ENCODE measurements at places on chromosomes 7 and 10.
A peak's percentile ranks its signal among the peaks of the same experiment; 100 is the strongest.

- DNase-seq, result no peak
Measured at GRCh38 chr7:27955596-27955995, 215.6 kb downstream of the TAX1BP1 start.

- peak; percentile 35 for DNase-seq
Measured at GRCh38 chr10:124624895-124625294, 119.3 kb downstream of the FAM53B start.

DNA sequence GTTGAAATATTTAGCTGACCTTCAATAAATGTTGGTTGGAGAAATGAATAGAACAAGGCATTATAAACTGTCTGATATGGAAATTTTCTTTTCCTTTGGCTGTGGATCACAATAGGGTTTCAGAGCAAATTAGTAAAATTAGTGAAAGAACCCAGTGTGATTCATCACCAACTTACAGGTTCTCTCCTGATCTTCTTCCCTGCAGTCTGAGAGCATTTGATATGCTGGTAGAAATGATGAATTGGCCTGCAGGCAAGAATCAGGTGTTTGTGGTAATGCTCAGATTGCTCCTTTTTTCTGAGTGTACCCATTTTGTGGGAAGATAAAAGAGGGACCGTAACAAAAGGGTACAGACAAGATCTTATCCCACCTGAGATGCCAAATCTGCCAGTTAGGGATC is 51.9 kb downstream of the BTAF1 start:
- no peak for DNase-seq

DNA sequence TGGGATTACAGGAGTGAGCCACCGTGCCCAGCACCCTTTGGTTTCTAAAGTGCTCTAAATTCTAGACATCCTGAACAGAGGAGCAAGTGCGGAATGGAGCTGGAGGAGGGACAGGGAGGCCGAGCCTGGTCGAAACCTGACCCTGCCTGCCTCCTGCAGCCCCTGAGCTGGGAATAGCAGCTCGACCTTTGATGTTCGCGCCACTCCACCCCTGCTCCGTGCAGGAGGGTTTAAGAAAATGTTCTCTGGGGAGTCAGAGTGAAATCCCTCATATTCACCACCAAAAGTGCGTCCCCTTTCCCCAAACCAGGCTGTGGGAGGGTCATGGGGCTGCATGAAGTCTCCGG is 1.8 kb downstream of the PGAM2 start:
- no peak for DNase-seq

GRCh38 chr7:106009503-106010226 is 46.6 kb downstream of the CDHR3 start:
- peak; percentile 61 for DNase-seq

GRCh38 chr10:58807629-58808022 is 295.0 kb downstream of the BICC1 start:
- no peak for DNase-seq

- no peak for DNase-seq
Measured at GRCh38 chr10:44060221-44060620, 324.7 kb downstream of the CXCL12 start.

DNA sequence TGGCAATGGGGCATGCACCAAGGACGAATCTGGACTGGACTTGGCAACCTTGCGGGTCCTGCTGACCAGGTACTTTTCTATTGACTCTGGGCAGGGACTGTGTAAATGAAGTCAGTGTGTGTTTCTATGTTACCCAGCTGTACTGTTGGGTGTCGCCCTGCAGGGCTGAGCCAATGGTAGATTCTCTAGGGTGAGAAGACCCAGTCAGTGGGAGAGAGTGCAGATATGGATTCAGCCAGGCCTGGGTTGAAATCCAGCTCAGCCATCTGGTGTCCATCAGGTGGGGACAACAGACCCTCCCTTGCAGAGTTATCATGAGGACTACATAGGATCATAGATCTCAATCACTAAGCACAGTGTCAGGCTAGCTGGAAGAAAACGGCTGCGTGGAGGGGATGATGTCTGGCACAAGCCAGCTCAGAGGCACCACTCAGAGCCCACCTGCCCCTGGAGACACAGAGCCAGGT is 4.9 kb upstream of the PPIF start:
- no peak for DNase-seq

DNA sequence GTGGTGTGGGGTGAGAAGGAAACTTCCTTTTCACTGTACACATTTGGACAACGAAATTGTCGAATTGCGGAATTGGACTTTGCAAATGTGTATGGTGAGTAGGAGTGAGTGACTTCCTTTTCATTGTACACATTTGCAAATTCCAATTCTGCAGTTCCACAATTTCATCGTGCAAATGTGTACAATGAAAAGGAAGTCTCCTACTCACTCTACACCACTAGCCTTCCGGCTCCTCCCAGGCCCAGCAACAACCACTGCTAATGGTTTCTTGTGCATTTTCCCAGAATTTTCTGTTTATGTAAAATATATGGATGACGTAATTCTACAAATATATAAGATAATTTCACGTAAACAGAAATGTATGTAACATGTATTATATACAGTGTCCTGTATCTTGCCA is 118.5 kb downstream of the ARL4A start:
- DNase-seq, result no peak

DNA sequence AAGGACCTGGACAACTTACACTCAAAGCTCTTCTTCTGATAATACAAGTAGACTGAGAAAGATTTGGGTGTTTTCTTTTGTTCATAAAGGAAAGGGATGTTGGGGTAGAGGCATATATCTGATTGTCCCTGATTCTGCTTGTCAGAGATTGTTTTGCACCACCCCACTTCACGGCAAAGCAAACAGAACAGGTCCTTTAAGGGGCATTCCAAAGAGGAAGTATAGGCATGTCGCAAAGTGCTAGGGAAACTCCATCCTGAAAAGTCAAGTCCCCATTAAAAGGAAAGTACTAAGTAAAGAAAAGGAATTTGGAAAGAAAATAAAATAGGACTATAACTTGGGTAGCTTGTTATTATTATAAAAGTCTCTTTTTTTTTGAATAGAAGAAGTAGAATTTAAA is 233.0 kb downstream of the DNAJB9 start:
- DNase-seq, result no peak

DNA sequence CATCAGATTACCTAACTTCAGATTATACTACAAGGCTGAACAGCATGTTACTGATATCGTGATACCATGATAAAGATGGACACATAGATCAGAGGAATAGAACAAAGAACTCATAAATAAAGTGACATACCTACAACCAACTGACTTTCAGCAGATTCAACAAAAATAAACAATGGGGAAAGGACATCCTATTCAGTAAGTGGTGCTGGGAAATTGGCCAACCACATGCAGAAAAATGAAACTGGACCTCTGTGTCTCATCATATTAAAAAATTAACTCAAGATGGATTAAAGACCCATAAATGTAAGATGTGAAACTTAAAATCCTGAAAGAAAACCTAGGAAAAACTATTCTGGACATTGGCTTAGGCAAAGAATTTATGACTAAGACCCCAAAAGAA is 158.6 kb downstream of the ZEB1 start:
- no peak for DNase-seq

- no peak for DNase-seq
Measured at GRCh38 chr7:51321961-51322515, 5.4 kb upstream of the COBL start.

DNA sequence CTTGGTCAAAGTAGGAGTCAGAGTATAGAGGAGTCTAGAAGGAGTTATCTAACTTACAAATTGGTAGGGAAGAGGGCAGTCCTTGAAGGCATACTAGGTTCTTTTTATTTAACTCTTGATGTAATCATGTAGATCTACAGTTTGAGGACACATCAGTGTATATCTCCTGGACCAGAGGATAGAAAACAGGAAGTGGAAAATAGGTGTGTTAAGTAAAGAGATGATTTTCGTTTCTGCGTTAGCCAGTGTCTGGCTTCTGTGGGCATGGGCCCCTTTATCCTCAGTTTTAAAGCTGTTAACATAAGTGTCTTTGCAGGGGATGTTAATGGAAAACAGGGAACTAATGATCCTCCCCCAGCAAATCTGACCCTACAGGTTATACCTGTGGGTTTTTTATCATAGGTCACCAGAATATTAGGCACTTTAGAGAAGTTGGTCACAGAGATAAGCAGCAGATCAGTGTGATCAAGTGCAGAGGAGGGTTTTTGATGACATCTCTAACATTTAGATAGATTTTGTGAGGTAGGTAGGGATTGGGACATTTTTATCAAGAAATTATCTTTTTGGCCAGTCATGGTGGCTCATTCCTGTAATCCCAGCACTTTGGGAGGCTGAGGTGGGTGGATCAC is 58.6 kb upstream of the PRSS1 start:
- DNase-seq, result no peak

GRCh38 chr7:25186436-25186835 is 41.9 kb downstream of the NPVF start:
- no peak for DNase-seq

DNA sequence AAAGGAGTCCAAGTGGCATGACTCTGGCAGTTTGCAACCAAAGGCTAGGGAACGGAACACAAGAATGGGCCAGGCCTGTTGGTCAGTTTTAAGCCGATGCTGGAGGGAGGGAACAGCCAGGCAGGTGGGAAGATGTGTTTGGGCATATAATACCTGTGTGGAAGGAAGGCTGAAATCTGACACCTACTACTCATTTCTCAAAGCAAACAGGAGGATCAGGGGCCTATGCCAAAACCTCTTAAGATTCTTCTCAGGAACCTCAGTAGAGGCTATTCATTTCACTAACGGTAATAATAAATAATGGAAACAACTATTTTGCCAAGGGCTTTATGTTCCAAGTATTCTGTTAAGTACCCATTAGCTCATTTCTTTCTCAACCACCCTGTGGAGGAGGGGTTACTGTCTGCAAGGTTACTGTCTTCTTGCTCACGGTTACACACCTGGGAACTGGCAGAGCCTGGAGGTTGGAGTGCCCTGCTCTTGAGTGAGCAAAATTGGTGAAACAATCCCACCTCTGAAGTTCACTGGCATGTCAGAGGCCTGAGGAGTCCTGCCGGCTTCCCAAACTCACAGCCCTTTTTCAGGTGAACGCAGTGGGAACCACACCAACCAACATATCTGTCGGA is 35.5 kb downstream of the GOT1 start:
- DNase-seq, result no peak

DNA sequence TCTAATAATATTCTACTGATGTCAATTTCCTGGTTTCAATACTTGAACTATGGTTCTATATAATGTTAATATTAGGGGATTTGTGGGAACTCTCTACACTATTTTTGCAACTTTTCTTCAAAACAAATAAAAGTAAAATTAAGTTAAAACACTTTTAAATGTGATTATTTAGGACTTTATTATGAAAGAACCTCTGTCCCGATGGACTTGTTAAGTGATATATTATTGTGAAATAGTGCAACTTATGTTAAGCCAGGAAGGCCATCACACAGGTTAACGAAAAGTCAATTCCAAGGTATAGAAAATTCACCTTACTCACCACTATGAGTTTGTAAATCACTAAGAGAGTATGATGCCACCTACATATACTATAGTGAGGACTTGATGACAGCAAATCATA is 79.2 kb downstream of the IMMP2L start:
- no peak for DNase-seq

GRCh38 chr10:682931-683447 is 6.5 kb downstream of the DIP2C start:
- DNase-seq, result no peak

DNA sequence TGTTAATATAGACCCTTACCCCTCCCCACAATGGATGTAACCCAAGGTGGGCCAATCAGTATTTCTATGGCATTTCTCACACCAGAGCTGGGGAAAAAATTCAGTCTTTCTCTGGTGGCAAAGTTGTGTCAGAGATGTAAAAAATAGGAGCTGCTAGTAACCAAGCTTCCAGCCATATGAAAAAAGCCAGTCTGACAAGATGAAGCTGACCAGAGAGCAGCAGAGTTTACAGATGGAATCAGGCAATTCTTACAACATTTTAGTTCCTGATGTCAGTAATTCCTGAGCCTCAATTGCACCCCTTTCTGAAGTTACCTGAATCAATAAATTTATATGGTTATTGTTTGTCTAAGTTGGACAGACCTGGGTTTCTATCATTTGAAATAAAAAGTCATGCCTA is 286.3 kb downstream of the HPSE2 start:
- no peak for DNase-seq

GRCh38 chr10:33388382-33388781 is 53.9 kb upstream of the NRP1 start:
- DNase-seq, result no peak

GRCh38 chr10:32489901-32490300 is 44.0 kb downstream of the CCDC7 start:
- DNase-seq, result no peak

- DNase-seq, result no peak
Measured at GRCh38 chr10:14003517-14004184, 327.1 kb downstream of the FRMD4A start.

DNA sequence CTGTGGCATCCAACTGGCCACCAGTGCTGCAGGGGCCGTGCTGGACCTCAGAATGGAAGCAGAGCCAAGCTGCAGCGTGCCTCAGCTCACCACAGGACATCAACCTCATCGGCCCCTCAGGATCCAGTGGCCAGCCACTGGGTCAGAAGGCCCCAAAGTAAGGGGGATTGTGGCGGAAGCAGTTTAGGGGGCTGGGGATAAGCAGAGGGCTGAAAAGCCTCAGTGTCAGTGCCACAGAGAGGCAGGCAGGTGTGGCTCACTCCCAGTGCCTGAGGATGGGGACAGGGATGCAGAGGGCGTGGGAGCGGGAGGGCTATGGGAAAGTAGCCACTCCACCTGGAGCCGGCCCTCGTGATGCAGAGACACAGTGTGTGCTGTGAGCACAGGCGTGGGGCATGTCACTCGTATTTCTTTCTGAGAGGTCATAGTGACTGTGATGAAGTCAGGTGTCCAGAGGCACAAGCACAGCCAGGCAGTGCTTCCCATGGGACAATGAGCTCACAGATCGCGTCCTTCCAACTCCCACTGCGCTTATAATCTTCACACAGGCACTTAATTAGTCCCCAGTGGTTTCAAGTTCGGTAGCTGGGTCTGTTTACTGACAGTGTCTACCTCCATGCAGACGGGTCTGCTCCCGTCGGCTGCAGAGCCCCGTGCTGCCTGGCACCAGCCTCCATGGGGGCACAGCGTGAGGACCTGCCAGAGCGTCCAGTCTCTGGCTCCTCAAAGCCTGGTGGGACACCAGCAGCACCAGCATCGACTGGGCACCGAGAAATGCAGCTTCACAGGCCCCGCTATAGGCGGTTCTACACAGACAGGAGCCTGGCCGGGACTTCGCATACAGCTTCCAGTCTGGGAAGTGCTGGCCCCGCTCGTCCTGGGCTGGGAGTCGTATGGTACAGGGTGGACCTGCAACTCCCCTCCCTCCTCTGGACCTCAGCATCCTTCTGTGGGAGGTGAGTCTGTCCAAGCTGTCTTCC is 42.9 kb upstream of the CNPY1 start:
- no peak for DNase-seq

- no peak for DNase-seq
Measured at GRCh38 chr10:52786098-52786497, 13.5 kb upstream of the MBL2 start.

- no peak for DNase-seq
Measured at GRCh38 chr10:122647383-122647968, 52.2 kb downstream of the C10orf120 start.

Data from NCI-H187 (cell line).